Esophagus muscularis mucosa (tissue), 4 donors: ENCODE measurements at places on chromosomes 16 and 17. TPM values are rescaled to one million over a fixed set of nuclear protein-coding genes. Genes with fewer than 3 reads are reported as not detected.

Gene PRSS22
- total RNA-seq = not detected

Gene KRTAP9-8
- not detected for total RNA-seq

DNA sequence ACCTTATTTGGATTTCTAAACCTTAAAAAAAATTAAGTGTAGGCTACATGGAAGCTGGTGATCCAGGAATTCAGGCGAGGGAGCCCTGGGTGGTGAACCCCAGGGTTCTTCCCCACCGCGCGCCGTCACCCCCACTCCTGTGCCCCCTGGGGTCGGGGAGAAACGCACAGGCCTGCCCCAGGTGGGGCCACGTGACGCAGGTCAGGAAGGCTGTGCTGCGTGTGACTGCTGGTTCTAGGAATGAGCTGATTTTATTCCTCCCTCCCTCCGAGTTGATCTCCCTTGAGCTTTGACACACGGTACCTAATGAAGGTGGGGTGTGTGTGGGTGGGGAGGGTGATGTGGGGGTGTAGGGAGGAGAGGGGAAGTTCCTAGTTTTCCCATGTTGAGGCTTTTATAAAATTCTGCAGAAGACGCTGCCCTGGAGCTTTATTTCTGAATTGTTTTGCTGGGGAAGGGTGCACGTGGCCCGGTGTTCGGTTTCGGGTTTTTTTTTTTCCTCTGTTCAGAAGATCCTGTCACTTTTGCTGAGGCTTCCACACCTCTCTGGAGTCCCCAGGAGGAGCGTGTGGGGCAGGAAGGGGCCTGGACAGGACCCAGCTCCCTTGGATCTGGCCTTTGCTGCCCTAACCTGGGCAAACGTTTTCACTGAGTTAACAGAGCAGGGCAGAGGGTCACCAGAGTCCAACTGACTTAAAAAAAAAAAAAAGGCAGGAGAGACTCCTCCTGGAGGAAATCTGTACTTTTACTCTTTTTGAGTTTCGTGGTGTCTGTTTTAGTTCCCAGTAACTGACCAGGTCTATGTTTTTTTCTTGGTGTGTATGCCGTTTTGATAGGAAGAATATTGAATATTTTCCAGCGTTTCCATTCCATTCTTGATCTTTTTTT, 55.8 kb upstream of the GSE1 start:
- DNase-seq = no peak

- no peak for DNase-seq
These were observed 100.7 kb downstream of the SOCS1 start for GRCh38 chr16:11155284-11155806.

DNA sequence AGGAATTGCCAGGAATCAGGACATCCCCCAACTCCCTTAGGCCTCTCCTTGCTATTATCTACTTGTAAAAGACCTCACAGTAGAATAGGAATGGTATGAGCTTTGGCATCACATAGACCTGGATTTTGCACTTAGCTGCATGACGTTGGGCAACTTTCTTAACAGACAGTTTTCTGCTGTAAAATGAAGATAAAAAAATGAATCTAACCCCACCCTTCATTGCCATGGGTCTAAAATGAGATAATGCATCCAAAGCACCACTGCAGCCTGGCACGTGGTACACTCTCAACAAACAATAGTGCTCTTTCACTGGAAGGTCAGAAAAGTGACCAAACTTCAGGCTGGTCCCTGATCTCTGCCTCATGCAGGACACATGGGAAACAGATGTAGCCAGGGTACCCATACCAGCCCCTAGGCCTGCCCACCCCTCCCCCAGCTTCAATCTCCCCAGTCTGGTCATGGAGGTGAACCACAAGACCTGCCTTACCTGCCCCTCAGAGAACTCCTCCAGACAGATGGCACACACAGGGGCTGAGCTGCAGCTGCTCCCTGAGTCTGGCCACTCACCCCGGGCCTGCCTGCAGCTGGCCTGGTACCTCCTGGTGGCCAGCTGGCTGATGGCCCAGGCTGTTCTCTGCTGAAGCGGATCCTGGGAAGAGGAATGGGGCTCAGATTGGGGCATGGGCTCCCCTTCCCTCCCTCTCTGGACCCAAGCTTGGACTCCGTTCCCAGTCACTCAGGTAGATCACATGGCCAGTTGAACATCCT, 8.5 kb upstream of the SUPT4H1 start:
- DNase-seq = no peak
